ENCODE measurements at places on chromosomes 7 and 10.

- DNase-seq, result no peak
Observed at GRCh38 chr10:71143170-71143569, 69.2 kb upstream of the UNC5B start.

DNA sequence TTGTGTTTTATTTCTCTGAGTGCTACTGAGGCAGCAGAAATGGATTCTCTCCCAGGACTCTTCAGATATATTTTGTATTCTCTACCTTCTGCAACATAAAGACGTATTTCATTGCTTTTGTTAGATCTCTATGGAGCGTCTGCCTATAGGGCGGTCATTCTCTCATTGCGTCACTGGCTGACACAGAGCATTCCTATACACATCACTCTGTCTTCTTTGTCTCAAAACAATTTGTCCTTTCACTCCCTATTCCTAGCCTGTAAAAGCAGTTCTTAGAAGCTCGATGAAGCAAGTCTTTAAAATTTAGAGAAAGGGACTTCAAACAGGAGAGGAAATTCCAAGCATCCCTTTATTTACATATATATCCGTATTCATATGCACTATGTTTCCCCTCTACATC, 120.6 kb downstream of the CPED1 start:
- DNase-seq, result no peak

- peak; percentile 45 for DNase-seq
Observed at GRCh38 chr10:20004087-20004523, 187.9 kb downstream of the PLXDC2 start.

DNA sequence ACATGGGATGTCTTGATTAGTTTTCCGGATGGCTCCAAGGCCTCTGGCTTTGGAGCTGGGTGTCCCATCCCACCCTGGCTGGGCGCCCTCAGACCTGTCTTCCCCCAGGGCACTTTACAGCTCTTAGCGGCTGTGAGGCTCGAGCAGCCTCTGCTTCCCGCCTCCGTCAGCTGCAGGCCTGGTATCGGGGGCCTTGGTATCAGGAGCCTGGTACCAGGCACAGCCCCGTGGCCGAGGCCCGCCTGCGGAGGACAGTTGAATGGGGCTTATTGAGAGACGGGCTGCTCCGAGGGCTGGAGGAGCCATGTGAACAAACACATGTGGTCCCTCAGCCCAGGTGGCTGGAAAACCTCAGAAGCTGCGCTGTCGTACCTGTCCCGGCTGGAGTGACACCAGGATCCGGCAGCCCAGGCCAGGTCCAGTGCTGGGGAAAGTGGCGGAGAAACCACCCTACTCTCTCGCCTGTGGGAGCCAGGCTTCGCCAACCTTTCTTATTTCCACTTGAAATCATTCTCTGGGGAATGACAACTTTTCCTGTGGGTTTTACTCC, 23.9 kb upstream of the AP5Z1 start:
- no peak for DNase-seq
